ENCODE measurements at places on chromosomes 2 and 18.

GRCh38 chr2:33086400-33087015 lies 139.8 kb downstream of the LTBP1 start:
- no peak for DNase-seq

- DNase-seq = no peak
Observed at GRCh38 chr2:48829036-48829435, 73.5 kb upstream of the LHCGR start.

- no peak for DNase-seq
Observed at GRCh38 chr2:217886091-217886490, 116.7 kb downstream of the TNS1 start.

DNA sequence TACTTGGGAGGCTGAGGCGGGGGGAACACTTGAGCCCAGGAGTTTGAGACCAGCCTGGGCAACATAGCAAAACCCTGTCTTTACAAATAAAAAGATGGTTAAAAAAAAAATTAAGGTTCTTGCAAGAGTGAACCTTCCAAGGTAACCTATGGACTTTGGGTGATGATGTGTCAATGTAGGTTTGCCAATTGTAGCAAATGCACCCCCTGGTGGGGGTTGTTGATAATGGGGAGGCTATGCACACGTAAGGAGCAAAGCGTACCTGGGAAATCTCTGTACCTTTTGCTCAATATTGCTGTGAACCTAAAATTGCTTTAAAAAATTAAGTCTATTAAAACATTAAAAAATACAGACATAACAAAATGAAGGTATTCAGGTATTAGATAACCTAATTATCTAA lies 70.4 kb downstream of the CWC22 start:
- no peak for DNase-seq

- no peak for DNase-seq
Observed at GRCh38 chr2:31736695-31737454, 156.1 kb upstream of the SRD5A2 start.

DNA sequence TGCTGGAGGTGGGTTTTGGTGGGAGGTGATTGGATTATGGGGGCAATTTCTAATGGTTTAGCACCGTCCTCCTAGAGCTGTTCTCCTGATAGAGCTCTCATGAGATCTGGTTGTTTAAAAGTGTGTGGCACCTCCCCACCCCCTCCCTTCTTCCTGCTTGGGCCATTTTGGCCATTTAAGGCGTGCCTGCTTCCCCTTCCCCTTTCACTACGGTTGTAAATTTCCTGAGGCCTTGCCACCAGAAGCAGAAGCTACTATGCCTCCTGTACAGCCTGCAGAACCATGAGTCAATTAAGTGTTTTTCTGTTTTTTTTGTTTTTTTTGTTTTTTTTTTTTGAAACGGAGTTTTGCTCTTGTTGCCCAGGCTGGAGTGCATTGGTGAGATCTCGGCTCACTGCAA lies 335.7 kb upstream of the HS6ST1 start:
- DNase-seq = no peak

DNA sequence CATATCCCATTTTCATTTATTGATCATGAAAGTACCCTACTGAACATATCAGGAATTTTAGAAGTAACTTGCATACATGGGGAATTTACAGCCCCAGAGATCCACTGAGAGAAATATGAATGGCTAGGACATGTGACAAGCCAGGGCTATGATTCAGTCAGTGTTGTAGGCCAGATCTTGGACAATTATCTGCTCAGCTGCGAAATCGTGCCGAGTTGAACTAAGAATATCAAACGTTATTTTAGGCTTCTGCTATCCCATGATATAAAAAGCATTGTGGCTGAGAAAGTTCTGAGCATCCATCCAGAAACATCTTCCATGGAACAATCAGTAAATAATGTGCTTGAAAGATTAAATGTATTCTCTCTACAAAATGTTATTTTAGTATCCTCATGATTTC lies 85.7 kb upstream of the UNC80 start:
- DNase-seq = no peak

- no peak for DNase-seq
Observed at GRCh38 chr2:43178602-43179542, 47.5 kb downstream of the ZFP36L2 start.

GRCh38 chr2:29448096-29448688 lies 333.0 kb downstream of the CLIP4 start:
- DNase-seq = no peak

GRCh38 chr2:16664052-16664731 lies 1.4 kb downstream of the CYRIA start:
- DNase-seq = no peak

DNA sequence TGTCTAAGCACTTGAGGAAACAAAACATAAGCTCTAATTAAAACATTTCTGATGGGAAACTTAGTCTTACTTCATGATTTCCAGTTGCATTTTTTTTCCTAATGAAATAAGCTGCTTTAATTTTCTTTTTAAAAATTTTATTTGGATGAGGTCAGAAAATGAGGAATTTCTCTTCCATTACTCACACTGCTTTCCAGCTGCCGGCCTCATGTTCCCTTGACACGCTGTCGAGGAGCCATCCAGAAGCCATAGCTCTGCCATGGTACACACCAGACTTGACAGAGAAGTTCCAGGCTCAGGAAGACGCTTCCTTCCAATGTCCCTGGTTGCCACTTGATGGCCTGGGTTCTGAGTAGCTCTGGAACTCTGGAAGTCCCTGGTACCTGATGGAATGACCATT lies 12.1 kb upstream of the MAPRE2 start:
- DNase-seq = no peak

GRCh38 chr18:36814994-36815393 lies 13.8 kb downstream of the TPGS2 start:
- DNase-seq = no peak

DNA sequence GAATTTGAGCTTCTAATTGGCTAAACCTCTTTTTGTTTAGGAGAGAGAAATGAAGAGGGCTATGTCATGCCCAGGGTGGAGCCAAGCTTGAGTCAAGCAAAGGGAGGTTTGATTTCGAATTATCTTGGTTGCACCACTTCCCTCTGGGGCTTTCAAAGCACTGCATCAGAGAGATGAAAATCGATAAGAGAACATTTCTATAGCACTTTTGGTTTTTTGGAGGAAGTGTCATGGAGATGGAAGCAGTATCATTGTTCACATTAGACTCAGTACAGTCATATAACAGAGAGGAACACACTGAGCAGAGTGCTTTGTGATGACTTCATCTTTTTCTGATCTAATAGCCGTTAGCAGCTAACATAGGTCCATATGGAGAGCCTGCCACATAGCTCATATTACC lies 120.3 kb upstream of the UXS1 start:
- DNase-seq = no peak

- no peak for DNase-seq
Observed at GRCh38 chr2:18623782-18624181, 34.4 kb upstream of the NT5C1B start.

- DNase-seq = no peak
Observed at GRCh38 chr18:73791081-73791480, 356.6 kb downstream of the FBXO15 start.

DNA sequence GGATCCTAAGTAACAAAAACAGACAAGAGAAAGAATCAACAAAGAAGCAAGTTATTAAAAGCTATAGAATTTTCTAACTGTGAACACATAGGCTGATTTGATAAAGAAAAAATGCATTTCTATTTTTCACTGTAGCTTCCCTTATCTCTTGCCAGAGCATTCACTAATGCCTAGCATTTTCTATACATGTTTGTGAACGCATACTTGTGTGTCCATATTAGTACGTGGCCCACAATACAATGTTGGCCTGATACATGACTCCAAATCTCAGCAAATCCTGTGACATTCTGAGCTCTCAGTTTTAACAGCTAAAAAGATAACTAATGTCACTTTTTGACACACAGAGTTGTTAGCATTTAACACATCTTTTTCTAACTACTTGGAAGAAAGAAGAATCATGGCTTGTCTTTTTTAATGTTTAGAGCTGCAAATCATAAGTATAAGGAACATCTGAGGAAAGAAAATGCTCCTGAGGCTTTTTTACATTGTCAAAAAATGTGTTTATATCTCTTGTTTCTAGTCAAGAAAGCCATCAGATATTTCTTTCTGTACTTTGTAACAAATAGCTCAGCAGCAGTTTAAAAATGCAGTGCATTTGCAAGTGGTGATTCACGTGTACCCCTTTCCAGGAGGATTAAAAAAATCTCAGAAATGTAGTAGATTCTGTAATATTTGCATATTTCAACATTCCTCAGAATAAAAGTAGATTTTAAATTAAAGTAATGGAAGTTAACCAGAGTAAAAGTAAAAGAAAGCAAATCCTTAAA lies 1646.8 kb upstream of the TMEFF2 start:
- DNase-seq = no peak

GRCh38 chr18:616380-616995 lies 19.7 kb downstream of the CLUL1 start:
- DNase-seq = no peak

DNA sequence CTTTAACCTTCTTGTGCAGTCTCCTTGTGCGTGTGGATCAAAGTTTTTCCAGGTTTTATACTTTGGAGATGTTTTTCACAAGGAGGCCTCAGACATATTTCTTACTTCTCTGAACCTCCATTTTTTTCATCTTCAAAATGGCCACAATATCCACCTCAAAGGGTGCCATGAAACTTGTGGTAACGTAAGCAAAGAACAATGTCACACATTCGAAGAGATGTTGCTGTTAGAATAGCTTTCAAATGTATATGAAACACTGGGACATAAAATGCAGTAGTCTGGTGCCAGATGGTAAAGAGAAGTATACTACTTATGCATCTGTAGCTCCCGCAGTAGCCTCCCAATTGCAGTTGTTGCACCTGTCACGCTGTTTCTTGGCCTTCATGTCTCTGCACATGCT lies 2.6 kb upstream of the KRCC1 start:
- no peak for DNase-seq

DNA sequence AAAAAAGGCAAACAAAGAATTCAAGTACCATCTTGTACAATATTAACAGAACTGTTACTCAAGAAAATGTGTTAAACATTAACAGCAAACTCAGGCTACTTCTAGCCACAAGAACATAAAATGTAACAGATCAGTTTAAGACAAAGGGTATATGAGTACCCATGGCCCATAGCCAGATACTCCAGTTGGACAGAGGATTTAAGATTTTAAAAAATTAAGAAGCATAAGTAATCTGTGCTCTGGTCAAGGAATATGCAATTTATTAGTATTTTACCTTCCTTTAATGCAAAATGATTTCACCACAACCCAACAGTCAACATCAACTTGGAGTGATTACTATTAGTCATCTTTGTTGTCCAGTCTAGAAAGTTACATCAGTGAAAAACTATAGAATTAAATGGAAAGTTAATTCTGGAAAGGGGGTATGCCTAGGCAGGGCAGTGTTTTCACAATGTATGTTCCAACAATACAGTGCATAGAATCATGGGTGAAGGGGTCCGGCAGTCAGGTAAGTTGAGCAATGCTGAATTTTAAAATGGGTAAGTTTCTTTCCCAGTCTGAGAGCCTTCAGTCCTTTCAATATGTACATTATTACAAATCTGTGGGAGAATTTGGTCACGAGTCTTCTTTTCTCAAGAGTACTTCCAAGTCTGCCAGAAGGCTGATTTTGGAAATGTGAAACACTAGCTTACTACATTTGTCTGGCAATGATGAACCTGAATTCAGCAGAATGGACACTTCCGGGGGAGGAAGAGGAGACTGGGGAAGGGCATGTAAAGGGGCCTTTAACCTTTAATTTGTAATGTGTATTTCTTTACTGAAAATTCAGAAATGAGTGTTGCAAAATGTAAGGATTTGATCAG lies 34.5 kb downstream of the SFT2D3 start:
- no peak for DNase-seq

DNA sequence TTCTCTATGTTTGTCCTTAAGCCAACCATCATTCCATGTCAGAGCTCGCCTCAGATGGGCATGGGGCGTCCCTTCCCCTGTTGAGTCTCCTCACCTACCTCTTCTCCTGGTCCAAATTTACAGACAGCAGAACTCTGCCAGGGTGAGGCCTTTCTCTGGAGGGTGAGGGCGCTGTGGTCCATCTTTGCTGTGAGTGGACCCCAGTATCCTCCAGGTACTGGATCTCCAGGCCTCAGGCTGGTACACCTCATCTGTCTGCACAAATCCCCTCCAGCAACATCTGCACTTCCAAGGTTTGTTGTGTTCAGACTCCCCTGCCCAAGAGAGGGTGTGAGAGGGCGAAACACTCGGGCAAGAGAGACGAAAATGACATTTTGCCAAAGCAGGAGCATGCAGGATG lies 63.9 kb upstream of the EDAR start:
- no peak for DNase-seq

GRCh38 chr18:28855524-28855923 lies 678.6 kb upstream of the CDH2 start:
- no peak for DNase-seq

GRCh38 chr2:203532957-203533658 lies 2.0 kb downstream of the RAPH1 start:
- DNase-seq = no peak

- DNase-seq = no peak
Observed at GRCh38 chr2:37858400-37858711, 66.7 kb upstream of the RMDN2 start.

DNA sequence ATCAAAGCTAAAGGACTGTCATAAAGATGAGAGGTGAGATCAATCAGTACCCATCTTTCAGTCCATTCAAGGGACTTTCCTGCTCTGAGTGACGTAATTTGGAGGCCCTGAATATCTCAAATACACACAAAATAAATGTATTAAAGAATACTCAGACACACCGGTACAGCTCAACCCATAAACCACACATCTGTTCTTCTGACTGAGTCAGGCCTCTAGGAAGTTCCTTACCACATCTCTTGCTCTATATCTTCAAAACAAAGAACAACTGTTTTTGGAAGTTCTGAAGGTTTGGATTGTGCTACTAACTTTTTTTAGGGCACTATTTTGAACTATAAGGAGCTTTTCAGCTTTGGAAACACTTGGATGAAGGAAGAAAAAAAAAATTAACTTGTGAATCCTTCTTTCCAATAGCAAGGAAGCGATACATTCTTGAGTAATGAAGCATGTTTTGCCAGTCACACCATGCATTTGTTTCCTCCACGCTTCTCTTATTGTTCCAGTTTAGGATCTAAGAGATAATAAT lies 866.5 kb upstream of the VRK2 start:
- DNase-seq = no peak

DNA sequence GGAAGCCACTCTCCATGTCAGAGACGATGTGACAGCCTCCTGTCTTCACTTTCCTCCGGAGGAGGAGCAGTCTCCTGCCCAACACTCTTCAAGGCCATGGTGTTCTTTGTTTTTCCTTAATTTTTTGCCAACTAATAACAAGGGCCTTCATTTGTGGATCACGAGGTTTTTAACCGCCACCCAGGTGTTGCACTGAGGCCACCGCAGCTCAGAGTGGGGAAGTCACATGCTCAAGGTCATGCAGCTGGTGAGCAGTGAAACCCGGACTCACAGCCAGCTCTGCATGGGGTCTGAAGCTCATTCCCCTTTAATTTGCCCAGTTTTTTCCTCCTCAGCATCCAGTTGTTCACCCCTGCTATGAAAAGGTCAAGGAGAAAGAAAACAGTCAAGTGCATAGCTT lies 19.6 kb downstream of the ENOSF1 start:
- DNase-seq = no peak

- DNase-seq = no peak
Observed at GRCh38 chr18:8106603-8107002, 502.6 kb upstream of the RAB12 start.

- no peak for DNase-seq
Observed at GRCh38 chr18:37452682-37453385, 112.8 kb downstream of the CELF4 start.

GRCh38 chr2:128468186-128468920 lies 149.7 kb upstream of the HS6ST1 start:
- no peak for DNase-seq
